PC-9 (cell line): ENCODE measurements at places on chromosomes 12 and 14. TPM values are rescaled to one million over a fixed set of nuclear protein-coding genes. Genes with fewer than 3 reads are reported as not detected.

- DNase-seq = no peak
These were observed 7.9 kb upstream of the POU6F1 start for GRCh38 chr12:51225771-51226170.

DNA sequence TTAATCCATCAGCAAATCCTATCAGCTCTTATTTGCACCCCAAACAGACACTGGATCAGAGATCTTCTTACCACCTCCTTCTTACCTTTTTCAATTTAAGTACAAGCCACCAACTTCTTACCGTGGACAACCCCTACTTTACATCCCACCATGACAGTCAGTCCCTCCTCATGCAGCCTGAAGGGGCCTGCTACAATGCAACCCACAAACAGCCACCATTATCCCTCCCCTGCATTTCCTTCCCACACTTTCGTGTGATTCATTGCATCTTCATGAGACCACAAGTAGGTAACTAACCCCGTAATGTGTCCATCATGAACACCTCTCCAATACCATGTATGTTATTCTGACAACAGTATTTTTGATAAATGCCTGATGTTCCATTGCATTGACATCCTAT lies 108.6 kb downstream of the BCL11B start:
- no peak for DNase-seq

DNA sequence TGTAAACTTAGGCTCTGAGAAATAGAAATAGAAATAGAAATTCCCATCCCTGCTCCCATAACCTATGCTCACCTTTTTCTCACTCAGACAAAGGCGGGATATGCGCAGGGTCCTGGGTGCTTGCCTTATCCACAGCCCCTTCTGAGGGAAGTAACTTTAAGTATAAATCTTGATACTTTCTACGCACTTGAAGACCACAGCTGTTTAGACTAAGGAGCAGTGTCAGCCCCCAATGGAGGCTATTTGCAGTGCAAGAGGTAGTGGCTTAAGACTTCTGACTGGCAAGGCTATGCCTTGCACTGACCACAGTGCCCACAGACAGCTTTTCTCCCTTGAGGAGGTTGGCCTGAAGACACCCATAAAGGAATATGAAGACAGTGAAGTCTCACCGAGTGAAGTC lies 35.2 kb downstream of the ASCL1 start:
- no peak for DNase-seq

Gene PRKAG1
- 48.8 and 53.6 TPM in 2 replicates for total RNA-seq

Gene PTCSC3
- total RNA-seq = not detected in 2 replicates
